AG09319 (cell line): ENCODE measurements at places on chromosomes 1 and 21.
A peak's percentile ranks its signal among the peaks of the same experiment; 100 is the strongest.

GRCh38 chr1:176110203-176110602 lies 96.9 kb downstream of the COP1 start:
- no peak for DNase-seq

- DNase-seq = no peak
Measured at GRCh38 chr1:217311766-217312165, 319.1 kb downstream of the GPATCH2 start.

DNA sequence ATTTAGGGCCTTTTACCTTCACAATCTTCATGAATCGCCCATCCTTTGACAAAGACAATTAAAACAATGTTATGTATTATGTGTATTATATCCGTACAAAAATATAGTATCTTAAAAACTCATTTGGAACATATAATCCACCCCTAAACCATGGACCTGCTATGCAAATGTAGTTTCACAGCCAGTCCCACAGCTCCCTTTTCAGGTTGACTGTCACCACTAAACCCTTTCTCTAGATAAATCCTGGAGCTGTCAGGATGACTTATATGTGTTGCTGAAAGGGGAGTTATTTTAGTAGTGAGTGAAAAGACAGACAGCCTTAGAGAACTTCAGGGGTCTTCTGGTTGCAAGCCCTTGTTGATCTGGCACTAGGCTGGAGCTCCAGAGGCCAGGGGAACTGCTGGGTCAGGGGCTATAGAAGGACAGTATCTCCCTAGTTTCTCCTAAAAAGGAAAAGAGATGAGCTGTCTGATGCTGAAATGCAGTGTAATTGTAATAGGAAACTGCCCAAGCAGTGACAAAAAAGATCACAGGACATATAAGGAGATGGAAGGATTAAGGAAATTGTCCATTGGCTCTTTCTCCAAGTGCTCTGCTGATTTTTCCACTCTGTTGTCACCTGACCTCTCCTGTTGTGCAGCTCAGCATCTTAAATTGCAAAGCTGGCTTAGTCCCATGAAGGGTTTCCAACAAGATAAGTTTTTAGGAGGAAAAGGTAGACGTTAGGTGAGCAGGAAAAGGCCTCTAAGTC lies 127.7 kb downstream of the S1PR1 start:
- no peak for DNase-seq

DNA sequence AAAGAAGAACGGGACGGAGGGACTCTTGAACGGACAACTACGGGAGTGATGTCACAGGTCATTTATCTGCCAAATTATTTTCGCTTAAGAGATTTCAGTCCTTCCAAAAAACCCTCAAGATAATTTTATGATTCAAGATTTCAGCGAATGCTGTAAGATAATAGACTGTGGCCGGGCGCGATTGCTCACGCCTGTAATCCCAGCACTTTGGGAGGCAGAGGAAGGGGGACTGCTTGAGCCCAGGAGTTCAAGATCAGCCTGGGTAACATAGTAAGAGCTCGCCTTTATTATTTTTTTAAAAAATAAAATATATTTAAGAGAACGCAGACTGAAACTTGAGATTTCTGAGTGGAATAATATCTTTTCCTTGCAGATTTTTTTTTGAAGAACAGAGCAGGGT lies 609 bp downstream of the RWDD2B start:
- DNase-seq = no peak

DNA sequence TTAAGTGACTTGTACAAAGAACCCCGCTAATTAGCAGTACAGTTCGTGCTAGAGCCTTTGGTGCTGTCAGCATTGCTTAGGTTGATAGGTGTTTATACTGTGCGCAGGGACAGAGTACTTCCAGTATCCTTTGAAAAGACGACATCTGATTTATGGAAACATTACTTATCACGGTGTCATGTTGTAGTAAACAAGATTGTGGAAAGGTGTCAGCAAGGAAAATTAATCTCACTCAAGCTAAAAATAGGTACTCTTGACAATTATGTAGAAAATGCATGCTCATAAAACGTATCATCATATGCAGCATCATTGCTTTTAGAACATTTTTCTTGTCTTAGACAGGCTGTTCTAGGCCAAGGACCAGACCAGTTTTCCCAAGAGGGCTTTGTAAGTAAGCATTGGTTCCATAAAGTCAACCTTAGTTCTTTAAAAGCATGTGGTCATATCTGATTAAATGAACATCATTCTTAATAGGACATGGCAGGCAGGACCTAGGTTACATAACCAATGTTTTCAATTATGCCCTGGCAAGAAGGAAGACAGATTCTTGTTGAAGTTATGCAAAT lies 33.0 kb downstream of the SH3BGR start:
- peak; percentile 15 for DNase-seq
